ENCODE measurements at places on chromosomes 1 and 21.

DNA sequence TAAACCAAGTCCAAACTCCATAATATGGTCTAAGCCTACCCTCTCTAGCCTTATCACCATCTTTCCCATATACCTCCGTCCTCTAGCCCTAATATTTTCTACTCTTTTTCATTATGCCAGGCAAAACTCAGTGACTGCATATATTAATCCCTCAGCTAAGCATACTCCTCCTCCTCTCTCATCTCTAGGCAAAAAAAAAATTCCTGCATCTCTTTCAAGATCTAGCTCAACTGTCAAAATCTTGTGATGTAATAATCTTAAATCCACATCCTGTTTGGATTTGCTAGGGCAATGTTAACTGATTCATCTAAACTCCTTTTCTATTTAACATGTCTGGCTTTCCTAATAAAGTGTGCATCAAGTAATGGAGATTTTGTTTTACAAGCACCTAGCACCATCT, 20.4 kb downstream of the PRPF38A start:
- no peak for DNase-seq

- no peak for DNase-seq
These were observed 37.8 kb upstream of the NEK2 start for GRCh38 chr1:211713231-211713630.

GRCh38 chr1:225519166-225519863, 91.5 kb upstream of the LBR start:
- no peak for DNase-seq

DNA sequence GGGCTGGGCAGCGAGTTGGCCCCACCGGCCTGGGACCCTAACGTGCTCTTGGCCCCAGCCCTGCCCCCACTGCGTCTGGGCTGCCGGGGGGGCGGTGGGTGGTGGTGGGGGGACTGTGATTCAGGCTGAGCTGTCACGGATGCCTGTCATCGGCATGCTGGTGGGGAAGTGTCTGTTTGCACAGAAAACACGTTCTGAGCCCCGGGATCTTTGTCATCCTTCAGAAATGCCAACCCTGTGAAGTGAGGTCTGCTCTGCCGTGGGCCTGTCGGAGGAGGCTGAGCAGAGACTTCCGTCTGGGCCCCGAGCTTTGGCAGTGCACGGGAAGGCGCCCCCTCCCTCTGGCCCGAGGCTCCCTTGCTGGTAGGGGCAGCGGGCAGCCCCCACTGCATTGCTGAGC, 24.3 kb upstream of the PLCH2 start:
- no peak for DNase-seq

Measured in activated effector memory CD4-positive, alpha-beta T cell treated with Interleukin-2 at 50 U/mL for 16 hours (primary cell).